SHP77 treated with DMSO at 0.1 percent for 48 hours (cell line): ENCODE measurements at places on chromosomes 1 and 21.

DNA sequence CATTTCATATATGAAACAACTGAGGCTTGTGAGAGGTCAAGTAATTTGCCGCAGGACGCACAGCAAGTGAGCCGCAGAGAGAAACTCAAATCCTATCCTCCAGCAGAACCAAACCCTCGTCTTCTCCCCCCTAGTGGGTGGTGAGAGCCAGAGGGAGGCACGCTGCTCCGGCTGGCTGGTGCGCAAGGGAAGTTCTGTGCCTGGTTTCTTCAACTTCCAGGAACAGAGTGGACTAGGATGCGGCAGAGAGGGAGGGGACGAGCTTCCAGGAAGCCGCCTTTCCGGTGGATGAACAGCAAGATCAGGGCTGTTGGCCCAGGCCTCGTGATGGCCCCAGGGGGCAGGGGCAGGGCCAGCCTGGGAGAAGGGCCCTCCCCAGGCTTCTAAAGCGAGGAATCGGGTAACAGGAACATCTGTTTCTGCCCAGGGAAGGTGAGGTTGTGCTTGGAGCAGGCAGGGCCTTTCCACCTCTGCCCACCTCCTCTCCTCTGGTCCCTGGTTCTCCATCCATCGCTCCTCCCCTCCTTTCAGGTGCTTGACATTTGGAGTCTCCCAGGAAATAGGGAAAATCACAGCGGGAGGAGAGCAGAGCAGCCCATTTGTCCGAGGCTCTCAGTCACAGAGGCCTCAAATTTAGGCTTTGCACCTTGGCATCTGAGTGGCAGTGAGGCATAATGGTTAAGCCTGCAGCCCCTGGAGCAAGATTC, 16.8 kb upstream of the PDIK1L start:
- no peak for DNase-seq

GRCh38 chr1:6509220-6509918, 17.9 kb upstream of the PLEKHG5 start:
- no peak for DNase-seq

DNA sequence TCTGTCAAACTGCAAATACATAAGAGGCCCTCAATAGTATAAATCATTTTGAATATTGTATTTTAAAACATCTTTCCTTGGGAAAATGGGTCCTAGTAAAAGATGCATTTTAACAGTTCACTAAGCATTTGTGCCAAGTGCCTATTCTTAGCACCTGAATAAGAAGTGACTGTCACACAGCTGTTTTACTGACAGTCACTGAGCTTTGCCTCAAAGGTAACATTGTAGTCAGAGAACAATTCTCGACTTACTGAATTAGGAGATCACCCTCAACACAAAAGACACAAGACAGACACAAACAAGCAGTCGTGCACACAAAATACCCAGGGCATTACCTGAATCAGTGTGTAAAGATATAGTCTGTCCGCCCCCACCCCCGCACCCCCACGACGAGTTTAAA, 408 bp downstream of the ESRRG start:
- no peak for DNase-seq

GRCh38 chr1:67159233-67159632, 7.0 kb upstream of the IL23R start:
- no peak for DNase-seq

DNA sequence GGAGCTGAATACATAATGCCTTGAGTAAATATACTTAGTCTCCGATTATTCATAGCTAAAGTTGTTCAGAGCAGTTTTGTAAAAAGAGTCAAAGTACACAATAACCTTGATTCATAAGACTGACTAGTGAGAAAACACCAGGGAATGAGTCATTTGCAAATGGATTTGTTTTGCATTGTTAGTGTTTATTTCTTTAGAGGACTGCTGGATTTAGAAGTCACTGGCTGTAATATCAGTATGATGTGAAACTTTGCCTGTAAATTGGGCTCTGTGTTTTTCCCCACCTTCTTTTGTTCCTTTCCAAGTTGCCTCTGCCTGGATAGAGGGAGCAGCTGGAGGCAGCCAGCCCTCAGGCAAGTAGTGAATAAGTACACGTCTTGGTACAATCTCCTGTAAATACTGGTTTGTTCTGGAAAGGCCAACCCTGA, 474.7 kb downstream of the NUF2 start:
- DNase-seq = peak; percentile 35

GRCh38 chr1:22076346-22076745, 23.8 kb downstream of the CDC42 start:
- DNase-seq = no peak

- no peak for DNase-seq
Measured at GRCh38 chr1:233673947-233674431, 60.1 kb downstream of the KCNK1 start.

DNA sequence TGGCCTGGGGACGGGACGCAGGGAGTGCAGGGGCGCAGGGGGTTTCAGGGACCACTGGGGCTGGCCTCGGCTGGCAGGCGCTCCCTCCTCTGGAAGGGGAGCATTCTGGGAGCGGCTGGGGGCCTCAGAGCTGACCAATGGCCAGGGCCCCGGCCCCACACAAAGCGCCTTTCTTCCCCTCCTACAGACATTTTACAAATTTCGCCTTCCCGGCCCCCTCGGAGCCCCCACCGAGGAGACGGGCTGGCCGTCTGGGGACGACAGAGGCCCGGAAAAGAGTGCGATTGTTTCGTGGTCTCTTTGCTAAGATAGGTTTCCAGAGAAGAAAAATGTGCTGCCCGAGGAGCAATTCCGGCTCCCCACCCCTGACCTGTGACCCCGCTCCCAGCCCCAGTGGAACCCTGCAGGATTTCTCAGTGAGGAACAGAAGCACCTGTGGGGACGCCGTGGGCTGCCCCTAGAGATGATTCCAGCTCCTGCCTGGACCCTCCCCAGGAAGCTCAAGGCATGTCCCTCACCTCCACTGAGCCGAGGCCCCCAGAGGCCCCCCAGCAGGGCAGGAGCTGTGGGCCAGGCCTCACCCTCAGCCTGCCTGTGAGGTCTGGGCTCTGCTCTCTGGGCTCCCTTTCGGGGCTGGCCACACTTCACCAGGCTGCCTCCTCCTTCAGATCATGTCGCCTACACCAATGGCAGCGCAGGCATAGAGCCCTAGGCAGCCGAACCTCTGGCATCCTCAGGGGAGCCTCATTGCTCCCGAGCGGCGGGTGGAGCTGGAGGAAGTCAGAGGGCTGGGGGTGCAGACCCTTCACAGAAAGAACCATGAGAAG, 15.0 kb upstream of the PLEKHG5 start:
- DNase-seq = no peak

DNA sequence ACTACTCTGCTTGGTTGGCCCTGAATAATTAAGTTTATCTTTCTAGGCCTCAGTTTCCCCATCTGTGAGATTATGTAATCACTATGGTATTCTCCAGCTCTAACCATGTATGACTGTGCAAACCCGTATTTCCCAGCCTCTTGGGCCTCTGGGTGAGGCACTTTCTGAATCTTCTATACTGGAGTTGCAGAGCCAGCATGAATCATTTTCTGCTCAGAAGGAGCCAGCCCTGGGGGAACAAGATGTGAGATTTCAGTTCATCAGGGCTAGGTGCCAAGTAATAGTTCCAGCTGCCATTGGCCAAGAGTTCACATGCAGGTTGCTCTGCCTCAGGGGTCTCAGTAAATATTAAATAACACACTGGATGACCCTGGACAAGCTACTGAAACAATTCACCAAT, 47.7 kb upstream of the USP24 start:
- no peak for DNase-seq

DNA sequence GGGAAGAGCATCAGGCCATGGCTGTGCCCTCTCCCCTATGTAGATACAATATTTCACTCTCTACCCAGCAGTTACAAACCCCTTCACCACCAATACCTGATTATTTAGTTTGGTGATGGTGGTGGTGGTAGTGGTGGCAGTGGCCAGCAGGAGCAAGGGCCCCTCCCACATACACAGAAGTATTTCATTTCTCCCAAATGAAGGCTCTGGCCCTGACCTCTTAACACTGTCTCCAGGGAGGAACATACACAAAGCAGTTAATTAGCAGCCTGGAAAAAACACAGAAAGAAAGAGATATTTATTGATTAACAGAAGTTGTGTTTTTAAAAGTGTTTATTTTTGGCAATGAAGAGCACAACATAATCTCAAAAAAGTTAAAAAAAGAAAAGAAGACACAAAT, 212.7 kb upstream of the SAMSN1 start:
- DNase-seq = no peak

GRCh38 chr21:17548262-17548661, 35.4 kb downstream of the CXADR start:
- no peak for DNase-seq

GRCh38 chr1:93722081-93723031, 40.7 kb upstream of the BCAR3 start:
- DNase-seq = no peak

DNA sequence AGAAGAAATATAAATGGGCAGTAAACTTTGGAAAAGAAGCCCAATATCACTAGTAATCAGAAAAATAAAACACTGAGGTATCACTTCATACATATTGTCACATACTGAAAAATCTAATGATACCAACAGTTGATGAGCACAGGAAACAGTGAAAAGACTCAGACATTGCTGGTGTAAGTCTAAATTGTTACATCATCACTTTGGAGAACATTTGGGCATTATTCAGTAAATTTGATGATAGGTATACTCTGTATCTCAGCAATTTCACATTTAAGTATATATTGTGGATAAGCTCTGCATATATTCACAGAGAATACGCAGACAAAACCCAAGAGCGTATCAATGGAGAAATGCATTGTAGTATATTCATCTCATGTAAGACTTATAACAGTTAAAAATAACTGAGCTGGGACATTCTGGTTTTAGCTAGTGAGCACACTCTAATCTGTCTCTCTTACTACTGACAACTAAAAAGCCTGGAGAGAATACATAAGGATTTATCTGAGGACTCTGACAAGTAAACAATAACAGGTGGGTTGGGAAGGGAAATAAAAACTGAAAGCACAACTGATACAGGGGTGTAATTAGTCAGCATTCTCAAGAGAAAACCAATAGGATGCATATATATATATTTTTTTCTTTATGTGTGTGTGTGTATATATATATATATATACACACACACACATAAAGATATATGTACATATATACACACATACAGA, 212.7 kb upstream of the JUN start:
- no peak for DNase-seq

DNA sequence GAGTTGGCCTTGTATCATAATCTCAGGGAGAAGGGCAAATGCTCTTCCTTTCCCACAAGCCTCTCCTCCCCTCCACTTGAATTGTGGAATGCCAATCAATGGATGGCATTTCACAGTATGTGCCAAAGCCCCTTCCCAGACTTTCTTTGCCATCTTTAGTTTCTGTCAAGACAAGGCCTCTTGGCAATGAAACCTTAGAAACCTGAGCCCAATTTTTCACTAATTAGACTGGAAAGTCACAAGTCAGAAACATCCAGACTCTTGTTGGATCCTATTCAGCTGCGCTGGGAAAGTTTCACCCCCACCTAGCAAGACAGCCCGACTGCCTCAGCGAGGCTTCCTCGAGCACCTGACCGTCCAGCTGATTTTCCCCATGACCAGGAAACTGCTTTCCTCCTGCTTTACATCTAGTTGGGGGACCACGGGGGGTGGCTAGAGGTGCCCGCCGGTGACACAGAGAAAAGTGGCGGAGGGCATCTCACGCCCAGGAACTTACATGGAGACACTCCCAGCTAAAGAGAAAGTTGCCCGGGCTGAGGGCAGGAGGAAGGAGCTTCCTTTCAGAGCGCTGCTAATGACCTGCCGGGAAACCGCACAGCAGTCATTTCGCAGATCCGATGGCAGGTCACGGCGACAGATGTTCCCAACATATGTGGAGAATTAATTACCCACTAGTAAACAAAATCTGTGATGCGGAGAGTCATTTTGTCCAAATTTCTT, 302.6 kb upstream of the RRP15 start:
- no peak for DNase-seq

DNA sequence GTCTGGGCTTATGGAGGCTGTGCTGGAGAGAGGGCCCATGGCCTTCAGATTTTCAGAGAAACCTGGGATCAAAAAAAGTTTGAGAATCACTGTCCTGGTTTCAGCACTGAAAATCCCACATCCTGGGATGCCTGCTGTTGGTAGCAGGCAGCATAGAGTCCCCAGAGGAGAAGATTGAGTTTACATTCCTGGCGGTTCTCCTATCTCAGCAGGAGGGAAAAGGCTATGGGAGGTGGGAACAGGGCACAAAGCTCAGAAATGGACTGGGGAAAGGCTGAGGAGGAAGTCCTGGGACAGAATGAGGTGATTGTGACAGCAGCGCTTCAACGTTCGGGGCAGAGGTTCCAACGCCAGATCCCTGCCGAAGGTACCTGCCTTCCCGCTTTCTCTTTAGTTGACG, 103.4 kb downstream of the ETS2 start:
- no peak for DNase-seq

GRCh38 chr21:21668198-21668597, 670.0 kb downstream of the NCAM2 start:
- DNase-seq = no peak

DNA sequence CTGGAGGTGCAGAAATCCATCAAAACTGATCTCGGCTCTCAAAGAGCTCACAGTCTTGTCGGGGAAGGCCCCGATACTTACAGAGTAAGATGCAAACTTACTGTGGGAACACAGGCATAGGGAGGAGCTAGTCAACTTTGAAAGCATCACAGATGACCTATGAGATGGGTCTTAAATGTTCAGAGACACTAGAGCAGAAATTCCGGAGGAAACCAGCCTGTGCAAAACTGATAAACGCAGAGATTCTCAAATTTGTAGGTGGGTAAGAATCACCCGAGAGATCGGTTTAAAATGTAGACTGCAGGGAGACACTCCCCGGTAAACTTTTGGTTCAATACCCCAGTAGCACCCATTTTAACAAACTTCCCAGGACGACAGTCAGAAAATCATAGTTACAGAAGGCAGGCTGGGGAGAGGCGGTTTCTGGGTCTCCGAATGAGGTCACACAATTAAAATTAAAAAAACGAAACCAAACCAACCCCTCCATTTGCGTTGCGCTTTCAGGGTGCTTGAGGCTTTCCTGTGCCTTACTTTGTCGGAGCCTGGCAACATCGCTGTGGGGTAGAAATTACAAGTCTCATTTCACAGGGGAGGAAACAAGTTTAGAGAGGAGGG, 755 bp upstream of the THRAP3 start:
- no peak for DNase-seq

DNA sequence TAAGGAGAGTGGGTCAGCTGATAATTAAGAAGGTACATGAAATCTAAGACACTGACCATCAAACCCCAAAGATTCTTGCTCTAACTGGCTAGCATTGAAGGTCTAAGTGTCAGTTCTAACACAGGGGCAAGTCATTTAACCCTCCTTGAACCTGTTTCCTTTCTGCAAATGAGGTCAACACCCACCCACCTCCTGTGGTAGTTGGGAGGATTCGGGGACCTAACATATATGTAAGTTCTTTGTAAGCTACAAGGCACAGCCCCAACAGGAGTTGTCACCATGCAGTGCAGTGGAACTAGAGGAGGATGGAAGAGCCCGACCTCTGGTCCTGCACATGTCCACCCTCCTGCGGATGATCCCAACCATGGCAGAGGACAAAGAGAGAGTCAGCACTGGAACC, 2.4 kb downstream of the NUDT17 start:
- no peak for DNase-seq

- DNase-seq = no peak
Measured at GRCh38 chr1:154502066-154502743, at the start of the genes SHE and TDRD10. SHE (minus strand) TSS chr1:154502412; CDS start chr1:154502026, 386 bp downstream. TDRD10 (plus strand) TSS chr1:154502219; CDS start chr1:154506904, 4,685 bp downstream.

GRCh38 chr21:33229099-33229783, 497 bp upstream of the IFNAR2 start:
- no peak for DNase-seq
